ENCODE measurements at places on chromosomes 2 and 18.

- DNase-seq, result no peak
Observed at GRCh38 chr2:97878865-97879264, 116.9 kb downstream of the TMEM131 start.

- no peak for DNase-seq
Observed at GRCh38 chr2:75810611-75811330, 100.1 kb upstream of the GCFC2 start.

GRCh38 chr2:201447086-201447485, 4.2 kb downstream of the TRAK2 start:
- no peak for DNase-seq

GRCh38 chr2:1563943-1564891, 151.0 kb downstream of the TPO start:
- no peak for DNase-seq

DNA sequence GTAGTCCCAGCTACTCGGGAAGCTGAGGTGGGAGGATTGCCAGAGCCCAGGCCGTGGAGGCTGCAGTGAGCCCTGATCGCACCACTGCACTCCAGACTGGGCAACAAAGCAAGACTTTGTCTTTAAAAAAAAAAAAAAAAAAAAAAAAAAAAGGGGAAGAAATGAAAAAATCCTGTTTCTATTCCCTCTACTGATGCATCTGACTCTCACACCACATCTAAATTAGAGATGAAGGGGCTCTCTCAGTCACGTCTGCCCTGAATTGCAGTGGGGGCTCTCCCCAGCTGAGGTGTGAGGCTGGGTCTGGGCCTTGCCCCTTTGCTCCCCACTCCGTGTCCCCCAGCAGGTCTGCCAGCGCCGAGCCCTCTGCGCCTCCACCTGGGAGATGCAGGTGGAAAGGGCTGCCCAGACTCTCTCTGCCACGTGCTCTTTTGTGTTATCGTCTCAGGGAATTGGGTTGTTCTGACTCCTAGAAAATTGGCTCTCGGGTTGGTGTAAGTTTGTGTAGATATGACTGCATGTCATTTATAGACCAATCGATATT, 30.2 kb downstream of the TRAPPC12 start:
- DNase-seq, result no peak

DNA sequence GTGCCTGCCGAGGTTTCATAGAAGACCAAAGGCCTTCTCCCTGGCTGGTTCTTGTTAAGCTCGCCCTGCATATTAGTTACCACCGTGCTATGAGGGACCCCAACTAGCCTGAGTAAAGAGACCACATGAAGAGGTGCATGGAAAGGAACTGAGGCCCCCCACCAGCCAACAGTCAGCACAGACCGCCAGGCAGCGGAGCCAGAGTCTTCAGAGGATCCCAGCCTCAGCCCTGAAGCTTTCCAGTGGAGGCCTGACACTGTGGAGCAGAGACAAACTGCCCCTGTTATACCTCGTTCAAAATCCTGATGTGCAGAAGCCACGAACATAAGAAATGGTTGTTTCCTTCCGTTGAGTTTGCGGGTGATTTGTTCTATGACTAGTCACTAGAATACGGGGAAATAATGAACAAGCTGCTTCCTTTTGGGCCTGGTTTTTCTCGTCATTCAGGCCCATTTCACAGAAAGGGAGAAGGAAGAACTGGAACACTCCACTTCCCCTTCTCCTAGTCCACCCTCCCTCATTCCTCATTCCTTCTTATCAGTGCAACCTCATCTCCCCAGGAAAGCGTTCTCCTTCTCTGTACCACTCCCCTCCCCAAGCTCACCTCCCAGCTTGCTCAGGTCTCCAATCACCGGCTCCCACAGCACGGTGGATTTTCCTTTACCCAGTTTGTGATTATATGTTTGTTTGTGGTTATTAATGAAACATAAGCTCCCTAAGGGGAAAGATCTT, 3.0 kb upstream of the GLI2 start:
- DNase-seq, result no peak

Measured in EH (cell line).